ENCODE measurements at places on chromosomes 11 and 22. TPM values are rescaled to one million over a fixed set of nuclear protein-coding genes. Genes with fewer than 3 reads are reported as not detected.

DNA sequence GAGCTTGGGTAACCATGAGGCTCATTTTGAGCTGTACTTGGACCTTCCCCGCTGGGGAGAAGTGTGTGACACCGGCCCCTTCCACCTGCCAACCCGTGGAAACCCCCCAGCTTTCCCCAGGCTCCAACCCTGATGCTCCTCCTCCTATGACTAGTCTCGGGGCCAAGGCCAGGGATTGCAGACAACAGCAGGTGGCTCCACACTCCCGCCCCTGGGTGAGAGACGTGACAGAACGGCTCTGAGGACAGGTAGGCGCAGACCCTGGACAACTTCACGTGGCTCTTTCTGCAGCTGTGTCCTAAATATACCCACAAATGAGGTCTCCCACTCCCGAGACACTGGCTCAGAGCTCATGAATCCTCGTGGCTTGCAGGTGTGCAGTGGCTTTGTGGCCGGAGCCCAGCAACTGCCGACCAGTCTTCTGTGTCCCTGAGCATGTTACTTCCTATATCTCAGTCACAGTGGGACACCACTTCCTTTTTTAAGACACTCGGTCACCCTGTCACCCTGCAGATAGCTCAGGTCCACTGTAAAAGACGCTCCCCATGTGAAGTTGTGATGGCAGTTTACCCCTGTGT is 55.2 kb downstream of the NECTIN1 start:
- DNase-seq: no peak

GRCh38 chr22:22527312-22527711 is 7.2 kb upstream of the ZNF280A start:
- DNase-seq: no peak

GRCh38 chr11:8359521-8359920 is 95.8 kb upstream of the LMO1 start:
- no peak for DNase-seq

Gene FAM180B
- not detected for total RNA-seq

Gene DNAJB7
- not detected for total RNA-seq

Data from M059J (cell line).